ENCODE measurements at places on chromosomes 1 and 21.

DNA sequence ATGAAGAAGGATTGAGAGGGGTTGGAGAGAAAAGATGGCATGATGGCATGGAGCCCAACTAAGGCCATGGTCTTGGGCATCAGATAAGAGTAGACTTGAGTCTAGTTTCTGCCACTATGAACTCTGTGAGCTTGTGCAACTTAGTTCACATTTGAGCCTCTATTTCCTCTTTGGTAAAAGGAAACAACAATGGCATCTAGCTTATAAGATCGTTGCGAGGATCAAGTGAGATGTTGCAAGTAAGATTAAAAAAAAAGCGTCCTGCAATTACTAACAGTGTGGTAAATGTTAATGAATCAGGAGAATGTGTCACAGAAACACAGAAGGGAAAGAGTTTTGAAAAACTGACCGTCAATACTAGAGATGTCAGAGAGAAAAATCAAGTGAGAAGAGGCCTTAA is 202.9 kb upstream of the FGGY start:
- DNase-seq = no peak

- no peak for DNase-seq
Observed at GRCh38 chr1:13892671-13893325, 192.8 kb downstream of the PRDM2 start.

GRCh38 chr1:19079541-19080472 is 123.3 kb upstream of the IFFO2 start:
- DNase-seq = no peak

GRCh38 chr1:54853096-54853792 is 33.8 kb downstream of the DHCR24 start:
- no peak for DNase-seq

GRCh38 chr21:29487154-29487553 is 188.4 kb downstream of the BACH1 start:
- DNase-seq = peak; percentile 40

DNA sequence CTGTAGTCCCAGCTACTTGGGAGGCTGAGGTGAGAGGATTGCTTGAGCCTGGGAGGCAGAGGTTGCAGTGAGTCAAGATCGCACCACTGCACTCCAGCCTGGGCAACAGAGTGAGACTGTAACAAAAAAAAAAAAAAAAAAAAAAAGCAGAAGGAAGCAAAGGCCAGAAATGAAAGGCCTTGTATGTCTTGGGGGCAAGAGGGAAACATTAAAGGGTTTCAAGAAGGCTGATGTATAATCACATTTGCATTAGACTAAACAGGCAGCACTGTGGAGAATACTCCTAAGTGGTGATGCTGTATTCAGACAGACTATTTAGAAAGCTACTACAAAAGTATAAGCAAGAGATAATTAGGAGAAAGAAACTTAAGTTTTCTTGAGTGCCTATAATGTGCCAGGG is 10.4 kb downstream of the ANP32E start:
- DNase-seq = no peak

DNA sequence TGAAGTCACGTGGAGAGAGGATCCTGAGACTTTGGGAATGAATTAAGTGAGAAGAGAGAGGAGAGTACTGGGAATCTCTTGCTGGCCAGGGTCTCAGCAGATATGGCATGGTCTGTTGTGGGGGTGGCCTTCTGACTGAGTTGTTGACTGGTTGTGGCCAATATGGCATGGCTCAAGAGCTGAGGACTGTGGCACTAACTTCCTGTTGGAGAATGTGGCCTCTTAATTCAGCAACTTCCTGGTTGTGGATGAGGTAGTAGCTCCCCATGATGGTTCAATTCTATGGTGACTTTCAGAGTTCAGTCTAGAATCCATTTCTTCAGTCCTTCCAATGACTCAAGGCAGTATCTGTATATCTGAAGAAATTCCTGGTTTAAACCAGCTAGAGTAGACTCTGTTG is 44.7 kb upstream of the PAXBP1 start:
- DNase-seq = no peak

- no peak for DNase-seq
Observed at GRCh38 chr1:16443975-16444770, 3.6 kb downstream of the NECAP2 start.

DNA sequence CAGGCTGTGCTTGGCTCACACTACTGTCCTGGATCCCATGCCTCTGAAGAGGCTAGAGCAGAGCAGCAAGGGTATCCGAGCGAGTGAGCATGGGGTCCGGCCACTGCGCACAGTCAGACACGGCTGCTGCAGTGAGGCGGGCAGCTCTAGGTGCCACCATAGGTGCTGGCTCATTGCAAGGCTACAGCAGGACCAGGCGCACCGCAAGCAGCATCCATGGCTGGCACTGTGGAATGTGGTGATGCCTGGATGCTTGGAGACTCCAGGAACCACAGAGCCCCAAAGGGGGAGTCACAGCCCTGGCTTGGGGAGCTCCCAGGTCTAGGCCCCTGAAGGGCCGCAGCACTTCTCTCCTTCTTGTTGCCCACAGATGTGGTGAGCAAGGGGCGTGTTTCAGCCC is 47.2 kb downstream of the ATP6V1G3 start:
- DNase-seq = no peak
